ENCODE measurements at places on chromosomes 12 and 14. TPM values are rescaled to one million over a fixed set of nuclear protein-coding genes. Genes with fewer than 3 reads are reported as not detected.

HCFC2 gene
- total RNA-seq, result 19.5 TPM

AMN gene
- total RNA-seq, result 306 TPM

HIP1R gene
- 72.4 TPM for total RNA-seq

ZDHHC22 gene
- total RNA-seq, result not detected

KRT75 gene
- not detected for total RNA-seq

GDF3 gene
- not detected for total RNA-seq

STK38L gene
- 51.8 TPM for total RNA-seq

FSCB gene
- total RNA-seq, result not detected

SLC5A8 gene
- total RNA-seq, result 0.32 TPM

SERPINA3 gene
- 19.7 TPM for total RNA-seq

CIROP gene
- total RNA-seq, result not detected

SYNE3 gene
- total RNA-seq, result 14.9 TPM

STON2 gene
- 15.5 TPM for total RNA-seq

ASCL1 gene
- not detected for total RNA-seq

SYCP3 gene
- total RNA-seq, result not detected

TAS2R8 gene
- total RNA-seq, result not detected

TAS2R19 gene
- total RNA-seq, result 1.4 TPM

Data from transverse colon (tissue), 4 donors.